ENCODE measurements at places on chromosomes 5 and 9.

DNA sequence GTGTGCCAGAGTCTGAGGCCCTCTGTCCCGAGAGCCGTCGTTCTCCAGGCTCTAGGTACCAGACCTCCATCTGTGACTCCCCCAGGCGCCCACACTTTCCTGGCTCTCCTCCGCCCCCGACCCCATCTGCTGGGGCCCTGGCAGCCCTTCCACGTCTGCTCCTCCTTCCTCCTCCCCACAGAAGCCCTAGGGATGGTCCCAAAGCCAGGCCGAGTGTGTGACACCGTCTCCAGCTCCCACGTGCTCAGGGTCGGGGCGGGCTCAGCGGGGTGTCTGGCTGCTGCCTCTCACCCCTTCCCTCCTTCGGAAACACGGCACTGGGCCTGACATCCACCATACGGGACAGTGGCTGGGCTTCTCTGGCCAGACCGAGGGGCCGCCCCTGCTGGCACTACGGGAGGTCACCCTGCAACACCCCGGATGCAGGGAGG is 20.5 kb upstream of the SLC6A19 start:
- no peak for DNase-seq

GRCh38 chr9:38065369-38066075 is 3.5 kb downstream of the SHB start:
- DNase-seq, result no peak

DNA sequence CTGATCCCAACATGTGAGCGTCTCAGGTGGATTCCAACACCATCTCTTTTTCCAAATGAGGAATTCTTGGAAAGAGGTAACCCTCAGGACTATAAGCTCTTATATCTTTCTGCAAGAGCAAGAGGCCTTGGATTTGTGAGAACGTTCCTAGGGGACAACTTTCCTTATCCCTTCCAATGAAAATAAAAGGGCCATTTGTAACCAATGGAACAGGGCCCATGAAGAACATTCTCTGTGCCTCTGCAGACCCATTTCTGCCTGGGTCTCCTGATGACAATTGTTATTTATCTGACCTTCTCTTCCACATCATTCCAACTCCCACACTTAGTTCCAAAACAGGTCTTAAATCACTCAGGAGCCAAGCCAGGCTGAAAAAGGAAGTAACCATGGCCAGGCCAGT is 202.6 kb downstream of the ZNF462 start:
- DNase-seq, result no peak

GRCh38 chr5:150217873-150218692 is 28.2 kb downstream of the SLC6A7 start:
- DNase-seq, result peak; percentile 62

GRCh38 chr5:17190799-17191391 is 26.5 kb upstream of the BASP1 start:
- DNase-seq, result no peak

- DNase-seq, result no peak
Measured at GRCh38 chr5:141866096-141866495, 12.1 kb downstream of the PCDH1 start.

DNA sequence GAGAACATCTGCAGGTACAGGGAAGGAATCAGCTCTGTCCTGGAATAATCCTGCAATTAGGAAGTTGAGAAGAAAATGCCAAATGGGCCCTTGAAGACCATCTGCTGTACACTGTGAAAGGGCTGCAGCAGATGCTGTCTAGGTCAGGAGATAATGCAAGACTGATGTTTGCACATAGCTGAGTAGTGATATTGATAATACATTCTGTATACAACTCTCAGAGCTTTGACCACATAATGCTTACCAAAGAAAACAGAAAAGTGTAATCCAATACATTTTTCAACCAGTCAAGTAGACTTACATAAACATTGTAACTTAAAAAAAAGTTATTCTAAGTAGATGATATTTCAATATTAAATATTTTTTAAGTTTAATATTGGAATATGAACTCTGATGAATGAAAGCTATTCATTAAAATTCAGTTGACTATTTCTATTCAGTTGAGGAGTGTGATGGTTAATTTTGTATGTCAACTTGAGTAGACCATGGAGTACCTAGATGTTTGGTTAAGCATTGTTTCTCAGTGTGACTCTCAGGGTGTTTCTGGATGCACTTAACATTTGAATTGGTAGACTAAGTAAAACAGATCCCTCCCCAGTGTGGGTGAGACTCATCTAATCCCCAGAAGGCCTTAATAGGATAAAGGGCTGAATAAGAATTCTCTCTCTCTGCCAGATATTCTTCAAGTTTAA is 380.1 kb upstream of the PRR16 start:
- no peak for DNase-seq

DNA sequence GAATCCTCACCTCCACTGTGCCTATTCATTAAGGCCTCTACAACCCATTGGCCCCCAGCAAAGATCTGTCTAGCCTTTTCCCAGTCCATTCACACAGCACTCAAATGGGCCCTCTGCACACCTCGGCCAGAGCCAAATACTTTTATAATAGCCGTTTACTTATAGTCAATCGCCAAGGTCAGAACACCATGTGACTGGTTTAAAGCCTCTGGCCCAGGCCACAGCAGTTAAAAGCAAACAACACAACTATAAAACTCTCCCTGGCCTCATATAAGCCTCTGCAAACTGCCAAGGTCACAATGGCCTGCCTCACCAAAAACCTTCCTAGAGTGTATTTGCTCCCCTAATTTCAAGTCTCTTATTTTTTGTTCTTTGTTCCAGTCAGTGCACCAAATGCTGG is 562.6 kb downstream of the CAAP1 start:
- no peak for DNase-seq

All from activated effector memory CD4-positive, alpha-beta T cell treated with Interleukin-2 at 50 U/mL for 16 hours (primary cell).